Right renal cortex interstitium (tissue), 3 donors: ENCODE measurements at places on chromosomes 11 and 22. TPM values are rescaled to one million over a fixed set of nuclear protein-coding genes. Genes with fewer than 3 reads are reported as not detected.

Gene PRRG4
- polyA plus RNA-seq, result 6.0 TPM

Gene SAA1
- polyA plus RNA-seq, result not detected

Gene LRRN4CL
- 0.95 TPM for polyA plus RNA-seq

Gene CHRDL2
- 0.24 TPM for polyA plus RNA-seq

Gene NDUFS8
- polyA plus RNA-seq, result 65.2 TPM

Gene BIK
- polyA plus RNA-seq, result 1.1 TPM

Gene RBFOX2
- polyA plus RNA-seq, result 132 TPM

Gene AP5B1
- 5.5 TPM for polyA plus RNA-seq

Gene MYBPC3
- polyA plus RNA-seq, result 0.18 TPM

Gene KDELR3
- 11.1 TPM for polyA plus RNA-seq

Gene OR10D3
- polyA plus RNA-seq, result not detected

Gene MS4A8
- not detected for polyA plus RNA-seq

Gene CLMP
- polyA plus RNA-seq, result 39.4 TPM

Gene SLC15A3
- polyA plus RNA-seq, result 17.5 TPM

Gene CDPF1
- polyA plus RNA-seq, result 11.7 TPM
